Cerebellar nuclear complex (tissue), 1 donor: ENCODE measurements at places on chromosomes 2 and 18.

- no peak for DNase-seq
These were observed 65.0 kb downstream of the ROCK2 start for GRCh38 chr2:11279398-11279797.

- no peak for DNase-seq
These were observed 392.5 kb upstream of the NRXN1 start for GRCh38 chr2:51424418-51424817.

DNA sequence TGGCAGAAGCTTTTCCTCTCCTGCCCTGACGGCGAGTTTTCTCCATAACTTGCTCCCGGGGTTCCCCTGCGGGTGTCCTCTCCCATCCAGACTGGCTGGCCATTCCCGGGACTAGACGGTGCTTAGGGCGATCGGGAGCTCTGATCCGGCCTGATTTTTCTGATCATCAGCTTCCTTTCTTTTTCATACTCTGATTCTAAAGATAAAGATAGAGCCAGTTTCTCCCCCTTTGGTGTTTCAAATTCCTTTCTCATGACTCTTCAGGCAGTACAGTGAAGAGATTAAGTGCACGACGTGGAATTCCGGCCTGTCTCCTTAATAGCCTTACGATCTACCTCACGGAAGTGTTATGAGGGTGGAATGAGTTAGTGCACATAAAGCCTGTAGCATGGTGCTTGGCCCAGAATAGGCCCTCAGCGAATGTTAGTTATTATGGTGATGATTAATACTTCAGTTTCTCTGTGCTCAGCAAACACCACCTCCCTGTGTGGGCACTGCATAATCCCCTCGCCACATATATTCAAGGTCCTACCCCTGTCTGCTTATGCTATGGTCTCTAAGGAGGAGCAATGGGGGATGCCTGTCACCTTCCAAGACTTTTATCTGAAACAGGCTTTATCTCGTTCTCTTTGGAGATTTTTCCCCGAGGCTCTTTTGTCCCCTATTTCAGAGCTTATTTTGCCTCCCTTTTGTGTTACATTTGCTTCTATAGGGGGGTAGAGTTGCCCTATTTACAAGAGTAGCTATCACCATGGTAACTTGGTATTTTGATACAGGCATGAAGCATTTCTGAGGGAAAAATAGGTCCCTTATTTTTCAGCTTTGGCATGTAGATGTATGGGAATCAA lies 254.8 kb downstream of the CDH2 start:
- DNase-seq = no peak

- no peak for DNase-seq
These were observed 113.1 kb downstream of the MREG start for GRCh38 chr2:215900203-215900611.

- DNase-seq = no peak
These were observed 9.2 kb upstream of the DNPEP start for GRCh38 chr2:219396863-219397457.
